ENCODE measurements at places on chromosomes 7 and 10. TPM values are rescaled to one million over a fixed set of nuclear protein-coding genes. Genes with fewer than 3 reads are reported as not detected.

TMEM270 gene
- not detected for total RNA-seq

NUTM2A gene
- 0.34 TPM for total RNA-seq

RBP3 gene
- total RNA-seq = not detected

HABP2 gene
- total RNA-seq = not detected

MACC1 gene
- 1.5 TPM for total RNA-seq

COL28A1 gene
- 0.13 TPM for total RNA-seq

- peak; percentile 86 for ATAC-seq
Measured at GRCh38 chr7:102279537-102280400, 6.9 kb upstream of the SH2B2 start.

DNA sequence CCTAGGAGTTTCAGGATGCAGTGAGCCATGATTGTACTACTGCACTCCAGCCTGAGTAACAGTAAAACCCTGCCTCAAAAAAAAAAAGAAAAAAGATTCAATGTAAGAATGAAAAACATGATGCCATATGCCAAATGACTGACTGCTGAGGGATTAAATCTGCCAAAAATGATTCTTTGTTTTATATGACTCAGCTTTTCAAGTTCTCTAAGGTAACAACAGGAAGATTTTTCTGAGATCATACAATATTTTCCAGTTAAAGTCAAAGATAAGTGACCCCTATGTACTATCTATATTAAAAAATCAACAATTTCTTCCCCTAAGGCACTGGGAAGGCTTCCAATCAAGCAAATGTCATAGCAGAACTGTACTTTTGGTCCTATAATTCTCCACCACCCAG, 271.2 kb upstream of the IMMP2L start:
- no peak for ATAC-seq

DNA sequence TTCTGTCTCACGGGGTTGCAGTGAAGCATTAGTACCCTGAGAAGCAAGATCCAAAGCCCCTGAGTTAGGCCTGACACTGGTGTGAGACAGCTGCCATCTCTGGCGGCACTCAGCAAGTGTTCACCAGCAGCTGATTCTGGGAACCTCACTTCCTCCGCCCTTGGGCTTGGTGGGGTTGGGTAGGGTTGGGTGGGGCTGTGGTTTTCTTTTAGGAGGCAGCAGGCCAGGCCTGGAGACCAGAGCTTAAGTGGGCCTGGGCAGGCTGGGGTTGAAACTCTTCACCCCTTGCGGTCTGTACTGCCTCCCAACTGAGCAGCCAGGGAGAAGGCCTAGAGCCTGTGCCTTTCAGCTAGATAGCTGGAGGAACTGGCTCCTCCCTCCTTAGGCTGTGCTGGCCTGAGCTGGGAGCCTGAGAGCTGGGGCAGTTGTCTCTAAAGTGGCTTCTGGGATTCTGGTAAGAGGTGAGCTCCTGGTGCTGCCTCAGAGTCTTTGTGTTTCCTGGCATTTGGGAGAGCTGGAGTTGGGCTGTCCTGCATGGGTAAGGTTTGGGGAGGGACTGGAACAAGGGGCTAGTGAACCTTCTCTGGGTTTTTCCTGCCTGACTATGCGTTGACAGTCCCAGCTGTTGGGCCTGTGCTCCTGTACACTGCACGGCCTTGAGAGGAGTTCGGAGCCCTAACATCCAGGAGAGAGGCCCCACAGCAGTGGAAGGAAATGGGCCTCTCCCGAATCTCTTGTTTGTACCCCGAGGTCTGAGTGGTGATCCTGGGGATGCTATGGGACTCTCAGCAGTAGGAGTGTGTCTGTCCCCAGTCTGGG, 5.1 kb downstream of the TSPAN14 start:
- ATAC-seq = peak; percentile 52

DNA sequence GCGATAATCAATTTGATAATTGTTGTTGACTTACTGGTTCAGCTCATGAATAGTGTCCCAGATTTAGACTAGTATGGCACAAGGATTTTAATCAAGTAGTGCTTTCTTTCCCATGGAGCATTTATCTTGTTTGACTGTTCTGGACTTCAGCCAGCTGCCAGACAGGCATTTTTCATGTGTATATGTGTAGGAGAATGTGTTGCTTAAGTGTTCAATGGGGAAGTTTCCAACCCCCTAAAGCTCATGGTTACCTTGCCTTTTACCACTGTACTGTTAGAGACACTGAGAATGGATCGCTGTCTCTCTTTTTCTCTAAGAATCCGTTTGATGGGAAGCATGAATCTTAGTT, 103.9 kb downstream of the LRRC4 start:
- ATAC-seq = no peak

- no peak for ATAC-seq
Measured at GRCh38 chr10:44939691-44940401, 19.8 kb upstream of the RASSF4 start.

GRCh38 chr10:28785018-28785417, 107.7 kb downstream of the BAMBI start:
- no peak for ATAC-seq

GRCh38 chr7:5139998-5140397, 50.0 kb upstream of the WIPI2 start:
- no peak for ATAC-seq

- ATAC-seq = peak; percentile 80
Measured at GRCh38 chr7:99623091-99623693, 6.4 kb downstream of the ZSCAN25 start.

DNA sequence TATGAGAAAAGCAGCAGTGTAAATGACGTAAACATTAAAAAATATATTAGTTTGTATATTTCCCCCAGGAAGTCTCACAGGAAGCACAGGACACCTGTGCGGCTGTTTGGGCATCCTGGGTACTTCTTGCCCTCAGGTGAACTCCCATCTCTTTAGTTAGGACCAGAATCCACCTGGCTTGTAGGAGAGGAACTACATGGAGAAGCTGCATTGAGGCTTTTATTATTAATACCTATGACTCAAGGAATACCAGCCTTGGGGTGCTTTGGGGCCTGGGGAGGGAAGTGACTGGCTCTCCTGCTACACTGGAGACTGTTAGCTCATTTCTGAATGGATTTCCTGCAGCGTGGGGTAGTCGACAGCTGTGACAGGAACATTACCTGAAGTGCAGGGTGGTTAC, 40.0 kb upstream of the GSDME start:
- no peak for ATAC-seq

DNA sequence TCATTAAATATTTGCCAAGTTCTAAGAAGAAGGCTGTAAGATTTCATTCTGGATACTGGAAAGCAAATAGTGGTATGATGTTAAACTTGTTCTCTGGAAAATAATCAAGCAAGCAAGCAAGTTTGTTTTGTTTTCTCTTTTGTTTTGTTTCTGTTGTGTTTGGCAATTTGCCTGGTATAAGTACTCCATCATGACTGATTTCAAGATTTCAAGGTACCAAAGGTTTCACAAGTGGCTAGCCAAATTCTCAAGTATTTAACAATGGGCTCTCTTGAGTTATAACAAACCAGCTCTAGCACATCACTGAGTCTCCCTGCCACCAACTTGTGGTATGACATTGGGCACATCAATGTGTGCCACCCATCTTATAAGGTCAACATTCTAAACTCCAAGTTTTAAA, 151.7 kb upstream of the IGFBP3 start:
- ATAC-seq = no peak

DNA sequence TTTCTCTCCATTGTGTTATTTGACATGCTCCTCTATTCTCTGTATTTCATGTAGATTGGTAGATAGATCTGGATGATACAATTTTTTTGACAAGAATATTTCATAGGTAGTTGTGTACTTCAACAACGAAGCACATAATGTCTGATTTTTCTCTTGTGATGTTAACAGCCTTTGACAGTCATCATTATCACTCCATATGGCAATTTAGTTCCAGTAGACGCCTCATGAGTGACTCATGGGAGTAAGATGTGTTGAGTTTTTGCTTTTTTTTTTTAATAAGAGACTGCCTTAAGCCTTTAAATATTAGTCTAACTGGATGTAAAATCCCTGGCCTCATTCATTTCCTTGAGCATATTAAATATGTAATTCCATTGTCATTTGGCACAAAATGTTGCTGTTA, 123.5 kb upstream of the ZNF32 start:
- no peak for ATAC-seq

DNA sequence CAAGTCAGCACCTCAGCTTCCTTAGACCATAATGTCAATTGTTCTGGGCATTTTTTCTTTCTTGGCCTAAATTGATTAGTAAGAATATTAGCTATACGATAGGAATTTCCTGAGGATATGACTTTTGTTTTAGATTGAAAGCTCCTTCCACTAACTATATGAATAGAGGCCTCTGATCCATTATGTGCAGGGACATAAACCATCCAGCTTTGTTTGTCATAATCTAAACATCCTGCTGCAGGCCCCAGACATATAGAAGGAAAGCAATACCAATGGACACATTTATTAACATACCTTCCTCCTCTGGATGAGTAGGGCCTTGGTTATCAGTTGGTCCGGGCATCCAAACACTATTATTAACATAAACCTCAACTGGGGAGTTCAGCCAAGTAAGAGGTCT, 4.3 kb upstream of the GIMAP4 start:
- ATAC-seq = no peak

DNA sequence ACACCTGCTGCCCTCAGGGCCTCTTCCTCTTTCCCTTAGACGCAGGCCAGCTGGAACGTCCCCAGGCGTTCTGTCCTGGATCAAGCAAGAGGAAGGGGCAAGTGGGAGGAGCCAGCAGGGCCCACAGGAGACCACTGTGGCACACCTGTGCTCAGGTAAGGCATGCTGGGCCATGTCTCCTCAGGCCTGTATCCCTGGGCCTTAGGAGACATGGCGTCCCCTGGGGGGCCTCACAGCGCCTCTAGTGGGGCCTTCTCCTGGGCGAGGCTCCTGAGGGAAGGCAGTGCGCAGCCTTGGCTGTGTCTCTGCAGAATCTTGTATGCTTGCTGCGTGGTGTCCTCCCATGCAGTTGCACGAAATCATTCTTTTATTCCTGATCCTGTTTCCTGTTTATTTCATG, 31.3 kb downstream of the ZNF783 start:
- ATAC-seq = no peak

- no peak for ATAC-seq
Measured at GRCh38 chr10:120375666-120376065, 81.4 kb upstream of the PLPP4 start.

DNA sequence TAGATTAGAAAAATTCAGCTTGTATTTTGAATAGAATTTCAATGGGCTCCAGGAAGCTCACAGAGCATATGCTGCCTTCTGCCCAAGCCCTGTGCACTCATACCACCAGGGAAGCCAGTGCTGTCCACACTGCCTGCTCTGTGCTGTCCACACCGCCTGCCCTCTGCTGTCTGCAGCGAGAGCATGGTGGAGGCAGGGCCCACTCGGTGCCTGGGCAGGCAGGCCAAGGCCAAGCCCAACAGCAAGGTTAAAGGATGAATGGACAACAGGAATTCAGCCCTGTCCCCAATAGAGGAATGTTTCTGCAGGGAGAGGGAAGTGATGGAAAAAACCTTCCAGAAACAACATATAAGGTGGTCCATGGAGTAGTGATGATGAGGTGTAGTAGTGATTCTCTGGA, 146.8 kb downstream of the GFRA1 start:
- ATAC-seq = no peak

GRCh38 chr10:1185911-1186682, 129.9 kb downstream of the WDR37 start:
- no peak for ATAC-seq
